CD4-positive, alpha-beta T cell treated with Interleukin-15 for 4 hours (primary cell): ENCODE measurements at places on chromosomes 6 and 20.

GRCh38 chr6:131807644-131808459, at the start of gene ENPP1:
ENPP1 (plus strand) TSS chr6:131808020; CDS start chr6:131808036, 16 bp downstream.
- peak; percentile 53 for DNase-seq

- DNase-seq: no peak
These were observed 275.6 kb upstream of the PREP start for GRCh38 chr6:105678516-105678915.

DNA sequence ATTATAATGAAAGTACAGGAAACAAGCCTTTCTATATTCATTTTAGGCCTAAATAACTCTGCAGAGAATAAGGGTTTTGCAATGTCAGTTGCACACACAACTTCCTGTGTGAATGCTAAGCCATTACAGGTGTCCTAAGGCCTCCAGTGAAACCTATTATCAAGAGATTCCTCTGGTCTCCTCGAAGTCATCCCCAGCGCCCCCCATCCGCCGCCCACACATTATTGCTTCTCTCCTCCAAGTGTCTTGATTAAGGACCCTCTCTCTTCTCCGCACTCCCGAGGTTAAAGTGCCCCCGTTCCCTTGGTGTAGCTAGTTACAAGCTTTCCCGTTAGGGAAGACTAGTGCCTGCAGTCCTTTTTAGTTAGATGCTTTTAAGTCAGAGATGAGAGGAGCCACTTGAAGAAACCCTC, 1.3 kb downstream of the HIVEP2 start:
- peak; percentile 46 for DNase-seq

- no peak for DNase-seq
These were observed 10.4 kb downstream of the SRXN1 start for GRCh38 chr20:642398-643174.

GRCh38 chr6:26383624-26384417, 913 bp downstream of the BTN2A2 start:
- DNase-seq: no peak

DNA sequence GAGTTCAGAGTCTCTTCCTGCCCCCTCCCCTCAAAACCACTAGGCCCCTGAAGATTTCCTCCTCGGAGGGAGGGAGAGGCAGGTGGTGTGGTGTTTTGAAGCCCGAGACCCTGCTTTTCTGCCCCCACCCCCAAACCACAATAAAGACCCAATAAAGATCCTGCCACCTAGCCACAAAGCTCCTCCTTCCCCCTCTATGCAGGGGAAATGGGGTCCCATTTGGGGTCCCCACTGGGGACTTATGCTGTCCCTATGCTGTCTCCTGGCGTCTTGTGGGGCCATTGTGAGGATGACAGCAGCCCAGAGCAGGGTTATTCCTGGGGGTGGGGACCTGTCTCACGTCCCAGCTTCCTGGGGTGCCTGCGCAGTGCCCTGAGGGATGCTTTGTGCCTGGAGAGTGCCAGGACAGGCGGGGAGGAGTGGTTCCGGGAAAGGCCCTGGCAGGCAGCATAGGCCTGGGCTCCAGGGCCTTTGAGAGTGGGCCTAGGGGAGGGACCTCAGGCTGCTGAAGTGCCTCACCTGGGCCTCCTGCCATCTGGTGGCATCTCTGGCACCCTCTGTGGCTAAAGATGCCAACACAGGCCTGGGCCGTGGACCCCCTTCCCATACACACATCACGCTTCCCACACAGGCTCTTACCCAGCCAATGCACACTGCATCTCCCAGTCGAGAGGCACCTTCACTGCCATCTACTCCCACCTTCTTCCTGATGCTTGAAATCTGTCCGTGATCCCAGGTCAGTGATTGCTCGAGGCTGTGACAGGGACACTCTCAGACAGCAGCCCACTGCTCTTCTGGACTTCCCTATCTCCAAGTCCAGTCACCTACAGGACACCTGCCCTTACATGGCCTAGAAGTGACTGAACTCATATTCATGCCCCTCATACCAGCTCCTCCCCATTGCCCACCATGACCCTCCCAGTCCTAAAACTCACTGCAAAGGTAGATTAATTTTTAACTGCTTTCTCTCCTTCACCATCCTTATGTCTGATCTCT, 7.9 kb upstream of the ARMC12 start:
- no peak for DNase-seq

DNA sequence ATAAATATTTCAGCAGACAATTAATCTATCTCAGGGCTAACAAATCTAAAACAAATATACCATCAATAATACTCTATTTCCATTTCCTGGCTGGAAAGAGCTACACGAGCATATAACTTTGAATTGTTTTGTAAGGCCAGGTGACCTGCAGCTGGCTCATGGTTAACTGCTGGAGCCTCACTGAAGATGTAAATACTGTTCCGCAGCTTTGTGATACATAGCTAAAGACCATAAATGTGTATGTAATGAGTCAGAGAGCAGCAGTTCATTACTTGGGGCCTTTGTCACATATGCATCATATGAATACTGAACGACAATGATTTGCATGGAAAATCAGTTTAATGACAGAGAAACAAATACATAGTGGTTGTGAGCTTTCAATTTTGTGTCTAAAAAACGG, 109.4 kb upstream of the CCN2 start:
- DNase-seq: no peak

DNA sequence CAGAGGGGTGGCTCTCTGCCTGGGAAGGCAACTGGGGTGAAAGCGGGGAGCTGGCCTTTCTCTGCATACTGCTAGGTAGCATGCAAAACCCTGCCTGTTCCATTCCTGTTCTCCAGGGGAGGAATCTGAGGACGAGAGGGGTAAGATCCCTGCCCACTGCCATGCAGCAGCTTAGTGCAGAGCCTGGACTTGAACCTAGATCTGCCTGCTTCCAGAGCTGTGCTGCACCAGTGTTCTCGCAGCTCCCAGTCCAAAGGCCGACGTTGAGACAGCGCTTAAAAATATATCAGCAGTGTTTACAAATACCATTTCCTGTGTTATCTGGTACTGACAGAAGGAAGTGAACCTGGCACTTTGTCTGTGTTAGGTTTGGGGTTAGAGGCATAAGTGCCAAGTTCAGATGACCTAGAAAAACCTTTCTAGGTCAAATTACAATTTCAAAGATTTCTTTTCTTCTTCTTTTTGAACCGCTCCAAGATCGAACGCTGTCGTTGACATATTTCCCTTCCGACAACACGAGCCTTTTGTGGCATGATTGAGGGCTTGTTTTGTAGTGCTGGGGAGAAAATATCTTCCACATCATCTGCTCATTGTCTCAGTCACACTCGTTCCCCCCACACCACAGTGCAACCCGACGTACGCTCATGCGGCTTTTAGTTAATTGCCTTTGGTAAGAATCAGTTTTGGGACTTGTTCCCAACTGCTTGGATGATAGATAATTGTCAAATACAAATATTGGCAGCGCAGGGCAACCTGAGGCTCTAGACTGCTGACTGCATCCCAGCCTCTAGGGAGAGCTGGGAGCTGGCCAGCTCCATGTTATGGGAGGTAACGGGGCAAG, 44.6 kb downstream of the TOX2 start:
- peak; percentile 40 for DNase-seq

DNA sequence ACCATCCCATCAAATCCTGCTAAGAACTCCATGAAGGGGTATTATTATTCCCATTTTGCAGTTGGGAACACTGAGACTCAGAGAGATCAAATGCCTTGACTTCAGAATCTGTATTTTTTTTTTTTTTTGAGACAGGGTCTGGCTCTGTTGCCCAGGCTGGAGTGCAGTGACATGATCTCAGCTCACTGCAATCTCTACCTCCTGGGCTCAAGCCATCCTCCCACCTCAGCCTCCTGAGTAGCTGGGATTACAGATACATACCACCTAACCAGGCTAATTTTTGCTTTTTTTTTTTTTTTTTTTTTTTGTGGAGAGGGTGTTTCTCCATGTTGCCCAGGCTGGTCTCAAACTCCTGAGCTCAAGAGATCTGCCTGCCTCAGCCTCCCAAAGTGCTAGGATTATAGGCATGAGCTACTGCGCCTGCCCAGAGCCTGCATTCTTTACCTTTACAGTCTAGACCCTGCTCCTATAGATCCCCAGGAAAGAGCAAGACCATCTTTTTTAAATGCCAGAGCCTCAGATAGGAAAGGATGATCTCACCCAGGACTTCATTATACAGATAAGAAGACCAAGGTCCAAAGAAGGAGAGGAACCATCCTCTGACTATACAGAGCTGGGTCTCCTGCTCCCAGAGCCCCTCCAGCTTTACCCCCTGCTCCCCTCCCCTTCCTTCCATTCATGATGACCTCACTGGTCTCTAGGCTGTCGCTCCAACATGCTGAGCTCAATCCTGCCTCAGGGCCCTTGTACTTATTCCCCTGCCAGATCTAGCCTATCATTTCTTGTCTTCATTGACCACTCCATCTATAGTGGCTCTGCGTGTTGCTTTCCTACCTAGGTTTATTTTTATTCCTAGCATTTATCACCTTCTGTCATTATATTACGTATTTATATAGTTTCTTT, 138.6 kb downstream of the CEBPB start:
- no peak for DNase-seq

GRCh38 chr20:34949120-34949519, 6.5 kb downstream of the GSS start:
- DNase-seq: no peak

DNA sequence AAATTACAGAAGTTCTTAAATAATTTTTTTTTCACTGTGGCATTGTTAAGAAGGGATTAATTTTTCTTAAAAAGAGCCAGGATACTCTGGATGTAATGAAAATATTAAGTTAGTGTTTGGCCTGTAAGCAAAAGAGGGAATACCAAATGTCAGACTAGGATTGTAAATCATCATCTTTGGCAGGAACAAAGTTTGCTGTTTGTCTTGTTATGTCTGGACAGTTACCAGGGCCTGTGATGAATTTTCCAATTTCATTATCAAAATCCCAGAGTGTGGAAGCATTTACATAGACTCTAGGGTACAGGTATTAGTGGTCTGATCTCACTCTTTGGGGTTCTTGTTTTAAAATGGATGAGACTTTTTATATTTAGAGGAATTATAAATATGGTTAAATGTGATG, 26.1 kb downstream of the CEP57L1 start:
- no peak for DNase-seq

DNA sequence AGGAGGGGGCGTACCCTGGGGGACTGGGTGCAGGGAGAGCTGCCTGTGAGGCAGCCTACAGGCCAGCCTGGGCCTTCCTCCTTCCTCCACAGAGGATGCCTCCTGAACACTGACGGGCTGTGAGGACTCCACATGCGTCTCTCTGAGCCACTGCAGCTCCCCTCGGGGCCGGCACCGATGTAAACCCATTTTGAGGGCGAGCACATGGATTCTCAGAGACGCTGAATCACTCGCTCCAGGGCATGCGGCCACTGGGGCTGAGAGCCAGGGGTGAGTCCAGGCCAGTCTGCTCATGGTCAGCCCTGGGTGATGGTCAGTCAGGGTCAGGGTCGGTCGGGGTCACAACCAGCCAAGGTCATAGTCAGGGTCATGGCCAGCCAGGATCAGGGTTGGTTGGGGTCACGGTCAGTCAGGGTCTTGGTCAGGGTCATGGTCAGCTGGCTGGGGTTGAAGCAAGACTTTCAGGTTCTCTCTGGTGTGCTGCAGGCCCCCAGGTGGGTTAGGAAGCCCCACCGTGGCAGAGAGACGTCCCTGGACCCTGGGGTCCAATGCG, 14.7 kb upstream of the RBBP8NL start:
- no peak for DNase-seq

- no peak for DNase-seq
These were observed 107.5 kb downstream of the TMEM170B start for GRCh38 chr6:11645016-11645415.

GRCh38 chr6:1053586-1053985, 258.3 kb upstream of the FOXQ1 start:
- no peak for DNase-seq

- no peak for DNase-seq
These were observed 34.9 kb downstream of the UBD start for GRCh38 chr6:29524444-29525310.

- no peak for DNase-seq
These were observed 23.6 kb downstream of the BFSP1 start for GRCh38 chr20:17507531-17507930.

GRCh38 chr6:56958481-56958880, 3.6 kb downstream of the BEND6 start:
- no peak for DNase-seq

DNA sequence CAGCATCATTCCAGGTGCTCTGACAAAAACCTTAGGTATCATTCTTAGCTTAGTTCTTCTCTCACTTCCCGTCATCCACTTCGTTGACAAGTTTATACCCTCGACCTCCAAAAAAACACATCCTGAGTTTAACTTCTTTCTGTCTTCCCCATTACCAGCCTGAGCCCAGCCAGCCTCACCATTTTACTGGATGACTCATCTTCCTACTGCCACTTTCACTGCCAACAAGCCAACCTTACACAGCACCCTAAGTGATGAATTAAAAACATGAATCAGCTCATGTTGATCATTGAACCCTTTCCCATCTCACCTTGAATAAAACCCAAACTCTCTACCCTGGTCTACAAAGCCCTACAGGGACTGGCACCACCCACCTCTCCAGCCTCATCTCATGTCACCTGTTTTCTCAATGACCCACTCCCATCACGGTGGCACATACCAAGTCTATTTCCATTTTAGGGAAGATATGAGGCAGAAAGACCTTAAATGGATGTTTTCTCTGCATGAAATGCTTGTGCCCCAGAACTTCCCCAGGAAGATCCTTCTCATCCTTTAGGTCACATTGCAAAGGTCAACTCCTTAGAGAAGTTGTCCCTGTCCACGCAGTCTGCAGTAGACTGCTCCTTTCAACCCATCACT, 9.9 kb upstream of the UST start:
- DNase-seq: no peak

DNA sequence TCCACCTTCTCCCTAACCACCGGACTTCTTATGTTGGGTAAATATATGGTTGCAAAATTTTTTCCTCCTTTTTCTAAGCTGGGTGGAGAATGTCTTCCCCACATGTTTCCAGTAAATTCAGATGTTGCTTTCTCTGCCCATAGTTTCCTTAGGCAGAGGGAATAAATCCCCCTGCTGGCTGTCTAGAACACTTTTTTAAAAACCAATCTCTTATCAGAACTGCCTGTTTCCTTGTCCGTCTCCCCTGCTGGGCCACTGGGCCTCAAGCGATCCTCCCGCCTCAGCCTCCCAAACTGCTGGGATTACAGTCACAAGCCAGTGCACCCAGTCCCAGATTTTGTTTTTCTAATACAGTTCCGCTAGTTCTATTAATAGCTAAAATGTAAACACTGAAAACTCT, 9.9 kb upstream of the WFDC2 start:
- no peak for DNase-seq

DNA sequence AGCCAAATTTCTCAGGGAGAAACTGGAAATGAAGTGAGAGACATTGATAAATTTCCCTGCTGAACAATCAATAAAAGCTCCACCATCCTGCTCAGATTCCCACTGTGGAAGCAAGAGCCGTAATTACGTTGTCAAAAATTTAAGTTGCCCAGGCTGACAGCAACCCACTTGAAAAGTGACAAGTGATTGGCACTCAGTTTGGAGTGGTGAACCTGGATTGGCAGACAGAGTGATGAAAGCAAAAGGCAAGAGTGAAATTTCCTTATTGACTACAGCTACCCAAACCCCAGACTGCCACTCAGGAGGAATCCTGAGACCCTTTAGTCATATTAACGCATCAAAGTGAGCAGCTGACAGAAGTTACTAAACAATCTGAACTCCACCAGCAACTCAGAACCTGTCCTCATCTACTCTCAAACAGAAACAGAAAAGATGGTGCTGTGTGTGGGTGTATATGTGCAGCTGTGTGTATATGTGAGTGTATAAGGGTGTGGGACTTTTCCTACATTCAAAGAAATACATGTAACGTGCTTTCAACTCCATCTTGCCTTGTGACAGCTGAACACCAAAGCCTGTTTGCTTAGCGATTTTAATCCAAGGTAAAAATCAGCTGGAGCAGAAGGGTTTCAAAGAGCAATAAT, 157.4 kb downstream of the PKHD1 start:
- no peak for DNase-seq
